ENCODE measurements at places on chromosomes 1 and 21.

DNA sequence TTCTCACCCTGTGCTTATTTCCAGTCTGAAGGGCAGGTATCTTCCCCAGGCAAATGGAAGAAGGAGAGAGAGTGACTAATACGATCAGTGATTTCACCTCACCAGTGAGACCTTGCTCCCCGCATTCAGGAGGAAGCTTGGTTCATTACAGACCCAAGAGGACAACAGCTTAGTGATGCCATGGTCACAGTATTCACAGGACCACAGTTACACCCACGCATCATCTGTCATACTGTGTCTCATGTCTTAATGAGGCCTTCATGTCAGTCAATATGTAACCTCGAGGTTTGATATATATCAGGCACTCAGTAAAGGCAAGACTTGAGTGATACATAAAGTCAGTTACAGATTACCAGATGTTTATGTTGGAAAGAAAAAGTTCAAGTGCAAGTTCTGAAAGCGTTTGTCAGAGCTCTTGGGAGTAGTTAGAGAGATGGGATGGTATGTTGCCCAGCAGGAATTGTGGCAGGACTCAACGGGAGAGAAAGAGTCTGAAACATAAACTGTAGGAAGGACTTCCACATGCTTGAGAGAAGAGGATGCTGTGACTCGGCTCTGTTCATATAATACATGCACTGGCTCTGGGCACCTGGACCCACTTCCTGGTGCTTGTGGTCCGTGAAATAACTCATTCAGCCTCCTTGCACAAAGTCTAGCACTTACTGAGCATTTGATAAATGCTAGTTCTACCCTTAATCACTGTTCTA lies 33.3 kb downstream of the GNPAT start:
- DNase-seq, result no peak

DNA sequence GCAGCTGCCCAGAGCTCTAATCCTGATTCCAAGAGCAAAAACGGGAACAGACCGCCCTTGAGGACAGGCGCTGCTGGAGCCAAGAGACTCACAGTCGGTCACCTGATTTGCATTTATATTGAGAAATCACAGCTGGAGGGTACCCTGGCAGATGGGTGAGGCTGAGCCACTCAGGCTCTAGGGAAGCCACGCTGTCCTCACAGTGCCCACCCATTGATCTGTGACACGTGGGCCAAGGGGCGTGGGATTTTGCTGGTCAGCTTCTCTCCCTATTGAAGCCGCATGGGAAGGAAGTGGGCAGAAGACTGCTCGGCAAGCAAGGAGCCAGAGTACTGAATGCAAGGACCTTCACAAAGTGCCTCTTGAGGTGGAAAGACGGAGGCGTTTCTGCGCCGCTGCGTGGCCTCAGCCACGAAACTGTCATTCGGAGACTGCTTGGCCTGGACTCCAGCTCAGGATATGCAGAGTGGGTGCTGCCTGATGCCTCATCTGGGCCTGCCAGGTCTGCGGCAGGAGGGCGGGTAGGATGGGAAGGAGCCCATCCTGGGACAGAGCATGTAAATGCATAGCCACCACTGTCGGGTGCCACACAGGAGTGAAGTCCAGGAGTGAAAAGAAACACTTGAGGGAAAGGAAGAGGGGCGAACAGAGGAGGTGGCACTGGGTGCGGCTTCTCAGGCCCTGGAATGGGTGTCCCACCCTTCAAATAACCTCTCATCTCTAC lies 139.8 kb downstream of the PGBD5 start:
- no peak for DNase-seq

DNA sequence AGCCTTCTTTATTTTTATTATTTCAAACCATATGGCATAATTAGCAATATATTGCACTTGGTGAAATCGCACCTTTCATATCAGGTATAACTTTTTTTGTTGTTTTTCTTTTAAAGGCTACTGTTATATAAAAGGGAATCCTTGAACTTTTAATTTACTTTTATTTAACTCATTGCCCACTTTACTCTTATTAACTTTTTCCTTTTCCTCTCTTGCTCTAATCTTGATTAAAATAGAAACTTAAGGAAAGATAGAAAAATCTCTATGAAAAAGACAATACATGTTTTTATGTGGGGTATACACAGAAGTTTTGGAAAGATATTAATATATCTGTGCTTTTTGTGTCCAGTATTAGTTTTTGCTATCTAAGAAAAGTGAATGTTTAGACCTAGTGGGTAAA lies 805.8 kb downstream of the USP25 start:
- no peak for DNase-seq

GRCh38 chr1:20261095-20261494 lies 29.6 kb upstream of the VWA5B1 start:
- DNase-seq, result no peak

GRCh38 chr1:222045236-222045635 lies 303.3 kb upstream of the DUSP10 start:
- DNase-seq, result no peak

DNA sequence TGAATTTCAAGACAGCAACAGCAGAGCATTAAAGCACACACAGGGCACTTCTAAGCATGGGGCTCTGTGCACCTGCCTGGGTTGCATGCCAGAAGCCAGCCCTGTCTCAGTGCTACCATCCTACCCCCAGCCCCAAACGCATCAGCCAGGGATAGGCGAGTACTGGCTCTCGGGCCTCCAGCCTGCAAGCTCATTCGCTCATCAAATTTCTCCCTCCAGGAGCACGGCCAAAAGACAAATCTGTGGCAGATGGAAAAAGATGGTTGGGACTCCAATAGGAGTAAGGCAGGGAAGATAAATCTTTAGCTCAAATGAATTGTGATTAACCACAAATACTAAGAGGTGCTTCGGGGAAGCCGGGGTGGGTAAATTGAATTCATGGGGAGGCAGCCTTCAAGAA lies 189.6 kb downstream of the KAZN start:
- no peak for DNase-seq

DNA sequence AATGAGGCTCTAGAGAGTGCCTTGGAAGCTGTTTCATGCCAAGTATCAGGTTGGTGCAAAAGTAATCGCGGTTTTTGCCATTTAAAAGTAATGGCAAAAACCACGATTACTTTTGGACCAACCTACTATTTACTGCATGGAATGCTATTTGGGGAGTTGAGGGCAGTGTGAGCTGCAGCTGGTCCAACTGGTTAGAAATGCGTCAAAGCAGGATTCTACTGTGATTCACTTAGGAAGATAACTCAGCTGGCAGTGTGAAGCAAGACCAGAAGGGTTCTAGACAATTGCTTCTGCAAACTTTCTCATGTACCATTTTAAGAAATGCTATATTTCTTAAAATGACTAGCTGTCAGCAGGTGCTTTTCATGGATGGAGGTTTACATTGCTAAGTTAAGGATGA lies 21.2 kb upstream of the PLA2G2C start:
- no peak for DNase-seq

DNA sequence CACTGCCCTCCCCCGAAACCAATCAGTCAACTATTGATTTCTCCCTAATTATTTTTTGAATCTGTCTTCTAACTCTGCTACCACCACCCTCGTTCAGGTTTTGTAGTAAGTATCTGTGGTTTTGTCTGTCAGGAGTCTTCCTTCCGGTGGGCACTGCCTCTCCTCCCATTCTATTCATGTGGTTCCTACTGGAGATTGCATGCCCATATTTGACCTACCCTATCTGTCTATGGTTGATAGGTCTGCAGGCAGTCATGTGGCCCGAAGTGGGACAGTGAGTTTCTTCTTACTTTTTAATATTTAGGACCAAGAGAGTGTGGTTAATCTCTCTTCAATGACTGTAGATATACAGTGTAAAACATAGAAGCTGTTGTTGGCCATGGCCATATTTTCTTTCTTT lies 17.8 kb upstream of the MAST2 start:
- no peak for DNase-seq

DNA sequence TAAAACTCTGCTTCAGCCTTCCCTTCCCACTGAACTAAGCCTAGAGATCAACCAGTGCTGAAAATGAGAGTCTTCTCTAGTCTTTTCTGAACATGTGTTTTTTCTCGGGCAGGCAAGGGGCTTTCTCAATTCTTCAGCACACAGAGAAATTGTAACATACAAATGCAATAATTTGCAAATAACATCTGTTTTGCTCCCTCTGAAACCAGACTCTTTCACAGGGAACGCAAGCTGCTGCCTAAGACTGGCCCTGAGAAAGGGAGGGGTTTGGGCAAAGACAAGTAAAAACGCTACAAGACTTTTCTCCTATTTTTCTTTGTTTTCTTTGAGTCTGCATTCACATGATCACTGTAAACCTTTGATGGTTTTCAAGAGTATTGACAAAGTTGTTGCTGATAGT lies 39.6 kb upstream of the VN1R5 start:
- DNase-seq, result no peak

DNA sequence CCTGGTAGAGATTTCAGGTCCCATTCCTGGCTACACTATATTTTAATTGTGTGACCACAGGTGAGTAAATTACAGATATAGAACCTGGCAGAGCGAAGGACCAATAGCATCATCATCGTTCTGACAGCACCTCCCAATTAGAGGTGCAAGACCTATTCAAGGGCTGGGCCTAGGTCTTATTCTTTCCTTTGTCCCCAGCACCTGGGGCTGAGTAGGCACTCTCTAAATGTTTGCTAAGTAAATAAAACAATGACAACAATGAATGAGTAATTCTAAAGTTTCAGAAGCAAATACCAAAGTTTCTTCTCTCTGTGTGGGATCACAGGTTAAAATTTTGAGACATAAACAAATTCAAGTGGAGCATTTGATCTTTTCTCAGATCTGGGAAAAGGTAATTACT lies 32.7 kb downstream of the BEND5 start:
- DNase-seq, result no peak

- no peak for DNase-seq
Measured at GRCh38 chr1:229985613-229986010, 81.4 kb upstream of the GALNT2 start.

DNA sequence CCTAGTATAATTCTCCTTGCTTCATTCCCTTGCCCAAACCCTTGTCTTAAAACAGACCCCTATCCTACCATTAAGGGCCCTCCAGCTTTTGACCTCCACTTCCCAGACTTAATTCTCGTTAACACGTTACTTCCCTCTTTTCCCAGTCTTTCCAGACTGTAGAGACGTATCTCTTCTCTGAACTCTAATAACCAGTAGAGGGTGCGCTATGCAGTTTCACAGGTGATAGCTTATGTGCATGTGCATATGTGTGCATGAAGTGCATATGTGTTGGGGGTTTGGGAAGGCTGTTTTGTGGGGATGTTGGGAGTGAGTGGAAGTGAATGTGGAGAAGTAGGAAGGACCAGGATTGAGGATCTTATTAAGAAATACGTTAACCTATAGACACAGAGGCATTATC lies 78.1 kb upstream of the CCDC190 start:
- DNase-seq, result no peak
